ENCODE measurements at places on chromosomes 12 and 14. TPM values are rescaled to one million over a fixed set of nuclear protein-coding genes. Genes with fewer than 3 reads are reported as not detected.

SLC4A8 gene
- 1.9 TPM for polyA plus RNA-seq

LRRC23 gene
- polyA plus RNA-seq, result 24.8 TPM

NPAS3 gene
- 0.18 TPM for polyA plus RNA-seq

GLIPR1L1 gene
- polyA plus RNA-seq, result not detected

NDUFA12 gene
- 247 TPM for polyA plus RNA-seq

AHNAK2 gene
- 17.8 TPM for polyA plus RNA-seq

DNA sequence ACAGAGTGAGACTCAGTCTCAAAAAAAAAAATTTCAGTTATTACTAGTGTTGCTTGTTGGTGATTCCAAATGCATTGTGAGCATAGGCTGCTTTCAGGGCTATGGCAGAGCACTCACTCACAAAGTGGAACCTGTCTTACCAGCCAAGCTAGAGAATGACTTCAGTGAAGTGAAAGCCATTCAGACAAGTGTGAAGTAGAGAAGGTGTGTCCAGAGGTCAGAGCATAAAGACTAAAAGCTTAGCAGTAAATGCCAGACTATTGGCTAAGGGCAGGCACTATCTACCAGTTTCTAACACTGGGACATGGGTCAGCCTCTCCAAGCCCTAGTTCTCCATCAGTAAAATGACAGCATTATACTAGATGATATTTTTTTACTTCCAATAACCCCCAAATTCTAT is 12.7 kb downstream of the PPP1R36 start:
- H3K4me3 ChIP-seq, result no peak overlapping the region
- no peak for DNase-seq
- H3K27ac ChIP-seq, result no peak overlapping the region
- peaks cover 8% of the 10 kb centered on the region for H3K4me1 ChIP-seq
- H3K27me3 ChIP-seq, result no peaks in the 10 kb centered on the region

GRCh38 chr14:98140862-98141530 is 1131.0 kb downstream of the BCL11B start:
- no peak overlapping the region for H3K27ac ChIP-seq
- H3K27me3 ChIP-seq, result no peaks in the 10 kb centered on the region
- H3K4me3 ChIP-seq, result no peak overlapping the region

GRCh38 chr14:34425095-34425851 is 36.8 kb downstream of the SPTSSA start:
- H3K4me3 ChIP-seq, result no peak overlapping the region
- no peaks in the 10 kb centered on the region for H3K36me3 ChIP-seq
- H3K27ac ChIP-seq, result no peak overlapping the region
- no peak for DNase-seq

DNA sequence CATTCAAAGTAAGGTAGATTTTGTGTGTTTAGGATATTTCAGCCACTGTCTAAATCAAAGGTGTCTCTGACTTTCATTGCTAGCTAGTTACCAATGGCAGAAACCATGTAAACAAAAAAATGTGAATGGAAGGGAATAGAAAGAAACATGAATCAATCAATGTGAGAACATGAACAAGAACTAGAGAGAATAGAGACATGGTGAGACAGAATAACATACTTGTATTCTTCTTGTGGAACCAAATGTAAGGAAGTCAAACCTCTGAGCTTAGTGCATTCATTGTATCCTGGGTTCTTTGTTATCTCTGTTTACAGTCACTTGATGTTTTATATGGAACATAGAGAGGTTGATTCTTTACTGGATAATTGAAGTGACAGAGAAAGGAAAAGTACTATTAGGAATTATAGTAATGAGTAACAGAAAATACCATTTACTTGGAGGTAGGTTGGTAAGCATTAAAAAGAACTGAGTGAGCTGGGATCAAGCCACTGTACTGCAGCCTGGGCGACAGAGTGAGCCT is 2.6 kb upstream of the WNK1 start:
- peaks cover 15% of the 10 kb centered on the region for H3K4me1 ChIP-seq
- H3K27me3 ChIP-seq, result no peaks in the 10 kb centered on the region
- DNase-seq, result no peak
- no peak overlapping the region for H3K4me3 ChIP-seq

DNA sequence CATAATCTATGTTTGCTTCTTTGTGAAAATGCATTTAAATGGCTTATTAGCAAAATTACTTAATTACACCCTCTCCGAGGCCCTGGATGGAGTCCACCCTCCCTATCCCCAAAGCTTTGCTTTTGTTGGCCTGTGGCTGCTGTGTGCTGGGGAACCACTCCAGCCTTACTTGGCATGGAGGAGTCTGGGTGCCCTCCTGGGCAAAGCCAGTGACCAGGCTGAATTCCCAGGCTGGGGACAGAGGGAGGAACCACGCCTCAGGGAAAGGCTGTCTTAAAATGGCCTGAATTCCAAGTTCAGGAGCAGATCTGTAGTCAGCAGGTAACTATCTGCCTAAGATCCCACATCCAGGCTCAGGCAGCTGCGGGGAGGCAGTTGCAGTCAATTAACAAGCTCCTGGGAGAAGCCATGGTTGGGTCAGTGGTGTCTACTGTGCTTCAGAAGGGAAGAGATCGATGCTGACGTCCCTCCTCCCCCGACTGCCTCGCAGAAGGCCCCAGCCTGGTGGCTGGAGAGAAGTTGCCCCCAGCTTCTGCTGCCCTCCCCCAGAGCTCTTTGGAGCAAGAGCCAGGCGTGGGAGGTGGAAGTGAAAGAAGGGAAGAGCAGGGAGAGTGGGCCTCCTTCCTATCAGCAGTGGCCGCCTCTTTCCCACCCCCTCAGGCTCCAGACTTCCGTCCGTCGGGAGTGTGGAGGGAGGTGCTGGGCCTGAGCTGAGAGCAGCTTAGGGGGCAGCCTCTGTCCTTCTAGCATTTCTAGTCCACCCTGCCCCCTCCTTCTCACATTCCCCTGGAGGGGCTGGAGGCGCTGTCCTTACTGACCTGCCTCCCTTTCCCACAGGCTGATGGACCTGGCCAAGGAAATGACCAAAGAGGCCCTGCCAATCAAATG is 11.3 kb downstream of the VASH1 start:
- H3K36me3 ChIP-seq, result no peaks in the 10 kb centered on the region
- H3K27me3 ChIP-seq, result no peaks in the 10 kb centered on the region
- H3K4me1 ChIP-seq, result peaks cover 35% of the 10 kb centered on the region
- no peak overlapping the region for H3K4me3 ChIP-seq
- peak overlapping the region; percentile 91 for H3K27ac ChIP-seq

DNA sequence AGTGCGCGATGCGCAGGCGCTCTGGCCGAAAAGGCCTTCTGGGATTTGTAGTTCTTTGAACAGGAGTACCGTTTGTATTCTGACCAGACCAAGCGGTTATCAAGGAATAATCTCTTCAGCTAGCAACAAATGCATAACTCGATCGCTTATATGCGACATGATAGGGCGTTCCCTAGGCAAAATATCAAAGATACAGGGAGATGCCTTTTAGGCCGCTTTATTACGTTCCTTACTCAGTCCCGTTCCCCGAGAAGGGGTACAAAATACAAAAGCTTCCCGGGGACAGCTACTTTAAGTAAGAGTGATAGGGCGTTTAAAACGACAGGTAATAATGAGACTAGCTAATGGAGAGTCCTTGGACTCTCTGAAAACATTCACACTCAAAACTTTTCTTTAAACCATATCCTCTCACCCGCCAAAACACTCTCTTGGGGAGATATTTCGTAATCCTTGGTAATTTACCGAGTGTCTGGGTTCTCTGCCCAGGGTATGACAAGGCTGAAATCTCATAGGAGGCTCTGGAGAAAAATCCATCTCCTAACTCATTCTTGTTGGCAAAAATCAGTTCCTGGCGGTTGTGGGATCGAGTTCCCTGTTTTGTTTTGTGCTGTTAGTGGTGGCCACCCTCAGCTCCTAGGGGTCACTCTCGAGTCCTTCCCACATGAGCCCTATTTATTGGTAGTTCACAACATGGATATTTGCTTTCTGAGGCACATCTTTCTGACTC is 412 bp upstream of the SNW1 start:
- peaks cover 6% of the 10 kb centered on the region for H3K4me1 ChIP-seq
- no peak overlapping the region for H3K27ac ChIP-seq
- no peaks in the 10 kb centered on the region for H3K27me3 ChIP-seq
- peak overlapping the region; percentile 92 for H3K4me3 ChIP-seq

DNA sequence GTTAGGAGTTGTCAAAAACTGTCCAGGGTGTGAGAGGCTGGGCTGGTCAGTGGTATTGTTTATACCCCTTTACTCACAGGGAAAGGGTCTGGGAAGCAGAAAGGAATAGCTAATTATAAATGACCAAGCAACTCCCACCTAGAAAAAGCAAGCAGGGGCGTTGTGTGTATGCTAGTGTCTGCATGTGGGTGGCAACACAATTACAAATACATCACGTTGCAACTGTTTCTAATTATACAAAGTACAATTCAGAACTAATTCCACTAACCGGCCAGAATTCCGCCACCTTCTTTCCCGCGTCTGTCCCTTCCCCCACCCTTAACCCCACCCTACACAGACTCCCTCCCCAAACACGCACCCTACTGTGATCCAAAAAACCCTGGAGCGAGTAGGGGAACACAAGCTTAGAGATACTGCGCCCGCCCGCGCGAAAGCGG is 2.2 kb downstream of the DPF3 start:
- H3K27ac ChIP-seq, result peak overlapping the region; percentile 99
- peaks cover 3% of the 10 kb centered on the region for H3K27me3 ChIP-seq

GRCh38 chr14:91996948-91997371 is 42.9 kb downstream of the TRIP11 start:
- DNase-seq, result peak; percentile 28
- no peak overlapping the region for H3K27ac ChIP-seq
- peaks cover 35% of the 10 kb centered on the region for H3K36me3 ChIP-seq
- H3K27me3 ChIP-seq, result no peaks in the 10 kb centered on the region

GRCh38 chr14:98955741-98956070 is 316.3 kb downstream of the BCL11B start:
- no peak overlapping the region for H3K27ac ChIP-seq
- no peaks in the 10 kb centered on the region for H3K36me3 ChIP-seq
- no peak overlapping the region for H3K4me3 ChIP-seq

DNA sequence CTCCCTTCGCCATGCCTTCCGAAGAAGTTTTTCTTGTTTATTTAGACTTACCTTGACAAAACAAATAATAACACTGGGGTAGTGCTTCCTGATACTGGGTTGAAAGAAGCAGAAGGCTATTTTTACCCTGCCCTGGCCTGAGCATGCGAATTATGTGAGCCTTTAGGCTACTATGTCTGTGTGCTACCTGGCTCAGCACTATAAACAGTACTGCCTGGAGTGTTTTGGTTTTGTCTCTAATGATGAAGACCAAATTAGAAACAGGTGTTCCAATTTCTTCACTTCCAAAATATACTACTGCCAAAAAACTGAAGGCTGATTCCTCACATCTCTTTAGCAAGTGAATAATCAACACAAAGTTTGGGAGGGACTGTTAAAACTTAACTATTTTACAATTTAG is 7.6 kb upstream of the OVCH1 start:
- no peak overlapping the region for H3K27ac ChIP-seq
- no peaks in the 10 kb centered on the region for H3K27me3 ChIP-seq
- H3K36me3 ChIP-seq, result no peaks in the 10 kb centered on the region
- no peaks in the 10 kb centered on the region for H3K4me1 ChIP-seq
- no peak overlapping the region for H3K4me3 ChIP-seq
- no peak for DNase-seq

DNA sequence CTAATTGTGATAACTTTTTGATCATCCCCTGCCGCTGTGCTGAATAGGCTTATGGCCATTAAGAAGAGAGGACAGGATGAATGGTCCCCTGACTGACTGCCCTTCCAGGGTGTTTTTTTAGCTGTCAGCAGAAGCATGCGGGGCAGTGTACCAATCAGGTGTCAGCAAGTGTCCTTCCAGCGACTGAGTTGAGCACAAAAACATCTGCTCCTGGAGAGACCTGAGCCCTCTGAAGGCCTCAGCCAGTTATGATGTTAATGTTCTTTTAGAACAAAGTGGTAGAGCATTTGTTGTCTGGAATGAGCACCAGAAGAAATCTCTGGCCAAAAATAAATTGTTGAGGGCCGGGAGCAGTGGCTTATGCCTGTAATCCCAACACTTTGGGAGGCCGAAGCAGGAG is 37.5 kb downstream of the P2RX7 start:
- no peak for DNase-seq
- no peaks in the 10 kb centered on the region for H3K27me3 ChIP-seq
- H3K4me1 ChIP-seq, result no peaks in the 10 kb centered on the region
- H3K36me3 ChIP-seq, result no peaks in the 10 kb centered on the region

DNA sequence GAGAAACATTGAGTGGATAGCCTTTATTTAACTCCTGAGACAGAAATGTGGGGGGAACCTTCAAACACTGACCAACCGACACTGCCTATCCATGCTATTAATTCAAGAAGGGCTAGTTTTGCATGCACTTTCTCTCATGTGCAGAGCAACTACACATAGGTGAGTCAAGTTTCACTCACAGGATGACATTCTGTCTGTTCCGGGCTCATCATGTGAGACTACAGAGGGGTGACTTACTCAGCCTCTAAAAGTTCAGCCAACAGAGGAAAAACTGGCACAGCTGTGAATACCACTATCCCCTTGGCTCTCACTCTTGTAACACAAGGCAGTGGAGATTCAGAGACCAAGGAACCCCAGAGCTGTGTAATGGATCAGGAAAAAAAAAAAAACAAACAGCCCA is 13.3 kb downstream of the BEST3 start:
- H3K36me3 ChIP-seq, result no peaks in the 10 kb centered on the region
- no peaks in the 10 kb centered on the region for H3K27me3 ChIP-seq
- no peak for DNase-seq
- peaks cover 16% of the 10 kb centered on the region for H3K4me1 ChIP-seq
- no peak overlapping the region for H3K4me3 ChIP-seq

- no peaks in the 10 kb centered on the region for H3K27me3 ChIP-seq
- no peaks in the 10 kb centered on the region for H3K36me3 ChIP-seq
- H3K27ac ChIP-seq, result no peak overlapping the region
- no peaks in the 10 kb centered on the region for H3K4me1 ChIP-seq
- no peak for DNase-seq
Measured at GRCh38 chr14:26810631-26811030, 212.8 kb upstream of the NOVA1 start.

DNA sequence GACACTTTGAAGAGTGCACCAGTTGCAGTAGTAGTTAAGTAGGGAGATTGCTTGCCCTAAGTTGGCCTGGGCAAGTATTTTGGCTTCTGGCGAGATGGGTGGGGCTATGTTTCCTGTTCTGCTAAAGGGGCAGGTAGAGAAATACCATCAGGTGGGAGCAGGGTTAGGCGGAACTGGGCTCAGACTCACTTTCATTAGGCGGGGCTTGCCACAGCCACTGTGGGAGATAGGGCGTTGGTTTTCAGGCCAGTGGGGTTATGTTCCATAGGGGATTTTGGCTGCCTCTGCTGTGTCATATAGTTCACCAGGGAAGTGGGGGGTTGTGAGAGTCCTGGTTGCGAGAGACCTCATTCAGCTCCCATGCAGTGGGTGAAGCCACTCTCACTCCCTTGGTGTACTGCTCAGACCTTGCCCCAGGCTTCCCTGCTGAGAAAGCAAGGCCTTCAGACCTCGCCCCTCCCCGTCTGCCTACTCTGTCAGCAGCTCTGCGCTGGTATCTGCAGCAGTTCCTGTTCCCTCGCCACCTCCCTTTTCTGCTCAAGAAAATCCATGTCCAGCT is 43.3 kb downstream of the AEBP2 start:
- H3K4me1 ChIP-seq, result no peaks in the 10 kb centered on the region
- DNase-seq, result peak; percentile 56
